ENCODE measurements at places on chromosomes 1 and 21.

GRCh38 chr21:45698493-45699184 lies 55.1 kb downstream of the PCBP3 start:
- no peak for DNase-seq

- DNase-seq, result no peak
Observed at GRCh38 chr1:19465123-19465522, 20.2 kb downstream of the CAPZB start.

DNA sequence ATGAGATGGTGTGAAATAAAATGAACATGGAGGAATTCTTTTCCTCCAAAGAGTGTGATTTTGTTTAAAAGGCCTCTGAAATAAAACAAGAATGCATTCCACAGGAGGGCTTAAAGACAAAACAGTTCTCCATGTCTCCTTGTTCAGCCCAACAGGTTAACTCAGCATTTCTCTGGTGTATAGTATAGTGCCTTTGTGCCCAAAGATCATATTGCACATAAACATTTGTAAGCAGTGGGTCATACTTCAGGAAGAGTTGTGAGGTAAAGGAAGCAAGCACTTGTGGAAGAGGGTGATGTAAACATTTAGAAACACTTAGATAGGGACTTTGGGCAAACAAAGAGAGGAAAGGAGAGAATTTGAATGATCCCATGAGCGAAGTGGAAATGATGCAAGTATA lies 433.9 kb downstream of the SIPA1L2 start:
- no peak for DNase-seq

DNA sequence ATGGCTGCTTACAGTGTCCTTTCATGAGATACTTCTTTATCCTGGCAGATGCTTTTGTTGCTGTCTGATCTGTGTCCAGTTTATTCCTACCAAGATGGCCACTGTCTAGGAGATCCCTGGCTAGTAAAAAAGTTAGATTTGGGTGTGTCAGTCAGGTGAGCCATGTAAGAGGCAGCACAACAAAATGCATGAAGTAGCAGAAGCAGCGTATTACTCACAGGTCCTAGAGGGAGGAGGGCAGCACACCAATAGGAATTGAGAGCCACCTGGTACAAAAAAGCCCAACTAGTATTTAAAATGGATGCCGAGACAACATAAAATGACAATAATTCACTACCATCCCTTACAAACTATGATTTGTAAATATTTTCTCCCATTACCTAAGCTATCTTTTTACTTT lies 22.8 kb upstream of the ZNF697 start:
- no peak for DNase-seq

GRCh38 chr1:223142795-223143536 lies at the start of gene TLR5:
Gene TLR5, minus strand, starts transcription at chr1:223143248. Its CDS starts 30,217 bp downstream, at chr1:223113031.
- peak; percentile 59 for DNase-seq

- no peak for DNase-seq
Observed at GRCh38 chr1:235012436-235013210, 116.0 kb downstream of the TOMM20 start.

GRCh38 chr1:43527111-43527878 lies 3.4 kb upstream of the PTPRF start:
- no peak for DNase-seq

DNA sequence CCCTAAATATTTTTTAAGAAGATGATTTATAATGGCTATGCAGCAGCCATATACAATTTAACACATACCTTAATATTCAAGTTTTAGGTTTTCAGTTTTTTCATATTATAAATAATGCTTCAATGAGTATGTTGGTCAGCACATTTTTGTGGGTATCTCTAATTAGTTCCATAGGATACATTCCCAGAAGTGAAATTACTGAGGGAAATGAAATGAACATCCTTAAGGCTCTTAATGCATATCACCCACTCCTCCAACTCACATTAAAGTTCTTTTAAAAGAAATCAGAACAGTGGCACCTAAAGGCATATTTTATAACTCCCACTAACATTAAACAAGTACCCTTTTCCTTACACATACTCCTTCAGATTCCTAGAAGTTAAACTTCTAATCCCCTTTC lies 56.1 kb downstream of the EYA3 start:
- no peak for DNase-seq

DNA sequence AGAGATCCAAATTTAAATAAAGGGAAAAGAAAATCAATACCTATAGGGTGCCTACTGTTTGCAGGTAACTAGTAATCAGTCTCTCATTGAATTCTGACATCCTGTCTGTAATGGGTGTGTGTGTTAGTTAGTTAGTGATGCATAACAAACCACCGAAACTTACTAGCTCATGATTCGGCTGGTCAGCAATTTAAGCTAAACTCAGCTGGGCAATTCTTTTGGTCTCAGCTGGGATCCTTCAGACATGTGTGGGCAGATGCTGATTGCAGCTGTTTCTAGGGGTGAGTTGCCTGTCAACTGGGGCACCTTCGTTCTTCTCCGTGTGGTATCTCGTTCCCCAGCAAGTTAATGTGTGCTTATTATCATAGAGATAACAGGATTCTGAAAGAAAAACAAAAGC lies 40.2 kb upstream of the ZNF124 start:
- no peak for DNase-seq

GRCh38 chr1:94218332-94218731 lies 19.1 kb downstream of the ARHGAP29 start:
- DNase-seq, result no peak

DNA sequence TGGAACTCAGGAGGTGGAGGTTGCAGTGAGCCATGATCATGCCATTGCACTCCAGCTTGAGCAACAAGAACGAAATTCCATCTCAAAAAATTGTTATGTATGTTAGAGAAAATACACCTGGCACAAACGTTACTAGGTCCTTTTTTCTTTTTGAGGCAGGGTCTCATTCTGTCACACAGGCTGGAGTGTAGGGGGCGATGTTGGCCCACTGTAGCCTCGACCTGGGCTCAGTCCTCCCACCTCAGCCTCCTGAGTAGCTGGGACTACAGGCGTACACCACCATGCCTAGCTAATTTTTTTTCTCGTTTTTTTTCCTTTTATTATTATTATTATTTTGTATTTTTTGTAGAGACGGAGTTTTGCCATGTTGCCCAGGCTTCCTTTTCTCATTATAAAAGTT lies 4.4 kb downstream of the HAX1 start:
- DNase-seq, result no peak

DNA sequence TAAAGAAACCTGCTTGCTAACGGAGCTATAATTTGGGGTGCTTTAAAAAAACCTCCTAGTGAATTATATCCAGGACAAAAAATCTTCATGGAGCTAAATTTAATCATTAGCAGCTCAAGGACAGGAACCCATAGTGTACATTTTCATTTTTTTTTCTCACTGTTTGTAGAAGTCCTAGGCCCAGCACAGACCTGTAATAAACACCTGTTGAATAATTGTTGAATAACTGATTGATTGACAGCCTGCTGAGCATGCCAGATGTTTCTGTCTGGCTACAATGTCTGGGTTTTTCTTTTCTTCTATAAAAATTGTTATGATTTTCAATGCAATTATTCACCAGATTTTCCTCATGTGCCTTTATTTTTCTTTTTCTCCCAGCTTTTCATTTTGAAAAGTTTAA lies 10.9 kb upstream of the GALNT2 start:
- DNase-seq, result no peak

- peak; percentile 73 for DNase-seq
Observed at GRCh38 chr1:203289281-203289981, 15.9 kb upstream of the BTG2 start.

GRCh38 chr1:19375631-19376400 lies 63.7 kb downstream of the SLC66A1 start:
- DNase-seq, result no peak

GRCh38 chr1:32241001-32241763 lies 5.8 kb upstream of the FAM167B start:
- DNase-seq, result peak; percentile 17

- no peak for DNase-seq
Observed at GRCh38 chr21:38354746-38355145, 98.0 kb downstream of the KCNJ15 start.

- peak; percentile 10 for DNase-seq
Observed at GRCh38 chr1:101769520-101769919, 227.2 kb downstream of the OLFM3 start.

DNA sequence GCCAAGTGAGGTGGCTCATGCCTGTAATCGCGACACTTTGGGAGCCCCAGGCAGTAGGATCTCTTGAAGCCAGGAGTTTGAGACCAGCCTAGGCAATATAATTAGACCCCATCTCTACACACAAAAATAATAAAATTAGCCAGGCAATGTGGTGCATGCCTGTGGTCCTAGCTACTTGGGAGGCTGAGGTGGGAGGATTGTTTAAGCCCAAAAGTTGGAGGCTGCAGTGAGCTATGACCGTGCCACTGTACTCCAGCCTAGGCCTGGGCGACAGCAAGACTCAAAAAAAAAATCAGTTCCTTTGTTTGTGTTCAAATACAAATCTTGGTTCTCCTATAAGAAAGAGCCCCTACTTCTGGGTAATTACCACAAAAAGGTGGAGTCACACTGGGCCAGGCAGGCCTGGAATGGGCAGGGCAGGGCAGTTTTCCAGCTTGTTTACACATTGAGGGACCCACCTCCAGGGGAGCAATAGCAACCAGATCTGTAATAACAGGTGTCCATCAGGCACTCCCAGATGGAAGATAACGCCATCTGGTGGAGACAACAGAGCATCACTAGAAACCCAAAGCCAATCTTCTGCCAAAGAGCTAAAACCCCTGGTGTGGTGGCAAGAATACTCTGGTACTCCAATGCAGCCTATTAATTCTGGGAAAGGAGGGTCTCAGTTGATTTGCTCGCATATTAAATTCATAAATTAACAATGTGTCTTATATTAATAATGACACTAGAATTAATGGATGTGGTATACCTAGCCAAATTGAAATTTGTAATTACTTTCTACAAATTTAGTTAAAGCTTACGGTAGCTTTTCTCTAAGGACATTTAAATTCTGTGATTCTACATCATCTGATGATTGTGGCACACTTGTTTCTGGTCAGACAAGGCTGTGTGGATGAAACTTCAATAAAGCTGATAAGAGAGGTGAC lies 13.2 kb downstream of the PPP1R15B start:
- DNase-seq, result peak; percentile 78

DNA sequence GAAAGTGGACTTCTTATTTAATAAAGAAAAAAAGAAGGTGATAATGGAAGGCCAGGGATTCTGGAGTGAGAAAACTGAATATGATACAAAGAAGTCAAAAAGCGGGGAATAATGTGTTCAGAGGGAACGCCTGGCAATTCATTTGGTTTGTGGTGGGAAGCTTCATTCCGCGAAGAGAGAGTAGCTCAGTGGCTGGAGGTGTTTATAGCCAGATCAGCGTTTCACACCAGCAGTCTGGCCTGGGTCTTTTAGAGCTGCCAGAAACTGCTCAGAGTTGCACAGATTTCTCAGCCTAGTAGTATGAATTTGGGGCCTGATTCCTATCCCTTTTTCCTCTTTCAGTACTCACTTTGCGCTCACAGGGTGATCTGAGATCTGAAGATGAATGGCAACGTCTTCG lies 67.8 kb upstream of the IPO9 start:
- DNase-seq, result no peak

- peak; percentile 52 for DNase-seq
Observed at GRCh38 chr1:152185544-152186391, 26.7 kb upstream of the RPTN start.

DNA sequence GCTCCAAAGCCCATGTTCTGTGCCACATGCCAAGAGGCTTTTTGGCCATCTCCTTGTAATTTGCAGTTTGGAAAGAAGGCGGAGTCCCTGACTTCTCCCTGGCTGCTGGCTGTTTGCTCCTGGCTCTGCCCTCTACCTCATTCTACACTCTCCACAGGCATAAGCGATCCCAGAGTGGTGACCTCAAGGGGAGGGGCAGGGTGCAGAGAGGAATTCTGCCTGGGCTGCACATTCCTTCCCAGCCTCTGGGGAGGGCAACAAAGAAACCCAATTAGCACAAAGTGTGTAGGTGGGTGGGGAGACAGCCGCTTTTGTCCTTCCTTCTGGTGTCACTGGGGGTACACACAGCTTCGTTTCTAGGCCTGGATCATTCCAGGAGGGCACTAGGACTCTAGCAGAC lies 95.3 kb downstream of the HIVEP3 start:
- no peak for DNase-seq

- peak; percentile 97 for DNase-seq
Observed at GRCh38 chr1:150613061-150613920, 16.1 kb downstream of the ENSA start.

DNA sequence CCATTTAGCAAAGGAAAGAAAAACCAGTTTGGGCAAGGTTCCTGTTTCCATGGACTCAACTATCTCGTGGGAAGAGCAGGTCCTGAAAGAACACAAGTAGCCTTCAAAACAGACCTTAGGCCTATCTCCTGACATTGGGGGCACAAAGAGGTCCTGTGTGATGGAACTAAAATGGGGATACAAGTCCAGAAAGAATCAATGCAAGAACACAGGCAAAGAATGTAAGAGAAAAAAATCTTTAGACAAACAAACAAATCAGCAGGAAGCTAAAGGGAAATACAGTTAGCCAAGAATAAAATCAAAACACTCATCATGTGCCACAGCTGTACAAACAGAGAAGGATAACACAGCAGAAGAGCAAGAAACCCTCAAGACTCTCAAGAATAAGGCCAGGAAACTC lies 28.2 kb downstream of the SLC30A10 start:
- DNase-seq, result no peak

- no peak for DNase-seq
Observed at GRCh38 chr1:53047737-53048736, 14.0 kb upstream of the PODN start.

- no peak for DNase-seq
Observed at GRCh38 chr1:194279975-194280374, 1093.6 kb upstream of the B3GALT2 start.

GRCh38 chr1:2523191-2523890 lies 3.1 kb downstream of the PANK4 start:
- DNase-seq, result no peak

GRCh38 chr1:176604461-176604860 lies 141.5 kb downstream of the PAPPA2 start:
- DNase-seq, result no peak
